ENCODE measurements at places on chromosomes 16 and 17. TPM values are rescaled to one million over a fixed set of nuclear protein-coding genes. Genes with fewer than 3 reads are reported as not detected.

GRCh38 chr16:70697594-70698170 is 11.8 kb upstream of the MTSS2 start:
- no peak for DNase-seq

DNA sequence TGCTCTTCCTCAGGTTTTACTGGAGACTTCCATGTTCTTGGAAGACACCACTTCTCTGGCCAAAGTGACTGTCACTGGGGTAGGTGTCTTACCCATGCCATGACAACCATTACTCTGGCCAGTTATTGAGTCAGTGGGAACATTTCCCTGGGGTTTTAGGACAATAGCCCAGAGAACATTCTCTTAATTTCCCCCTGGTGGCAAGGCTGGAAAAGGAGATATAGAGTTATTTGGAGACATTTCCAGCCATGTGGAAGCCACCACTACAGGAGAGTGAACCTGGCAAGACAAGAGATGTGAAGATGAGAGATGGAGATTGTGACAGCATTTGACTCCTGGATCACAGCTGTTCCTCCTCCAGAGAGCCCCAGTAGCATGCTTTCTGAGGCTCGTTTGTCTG is 106.2 kb downstream of the CDK5R1 start:
- DNase-seq = no peak

DNA sequence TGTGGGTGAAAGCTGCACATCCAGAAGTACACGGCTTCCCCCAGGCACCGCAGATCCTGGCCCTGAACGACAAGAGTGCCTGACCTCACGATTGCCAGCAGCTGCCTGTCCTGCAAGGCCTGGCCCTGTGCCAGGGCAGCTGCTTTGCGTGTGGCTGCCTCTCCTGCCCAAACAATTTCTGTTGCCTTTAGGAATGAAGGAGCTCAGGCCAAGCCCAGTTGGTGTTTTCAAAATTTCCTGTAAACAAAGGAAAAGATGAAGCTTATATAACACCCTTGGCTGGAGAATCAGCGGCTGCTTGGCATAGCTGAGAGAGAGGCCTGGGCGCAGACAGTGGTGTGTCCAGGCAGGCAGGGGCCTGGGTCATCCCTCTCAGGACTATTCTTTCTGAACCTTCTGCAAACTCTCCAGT is 11.7 kb upstream of the SLC47A2 start:
- no peak for DNase-seq

Gene TP53TG3C
- not detected for total RNA-seq

DNA sequence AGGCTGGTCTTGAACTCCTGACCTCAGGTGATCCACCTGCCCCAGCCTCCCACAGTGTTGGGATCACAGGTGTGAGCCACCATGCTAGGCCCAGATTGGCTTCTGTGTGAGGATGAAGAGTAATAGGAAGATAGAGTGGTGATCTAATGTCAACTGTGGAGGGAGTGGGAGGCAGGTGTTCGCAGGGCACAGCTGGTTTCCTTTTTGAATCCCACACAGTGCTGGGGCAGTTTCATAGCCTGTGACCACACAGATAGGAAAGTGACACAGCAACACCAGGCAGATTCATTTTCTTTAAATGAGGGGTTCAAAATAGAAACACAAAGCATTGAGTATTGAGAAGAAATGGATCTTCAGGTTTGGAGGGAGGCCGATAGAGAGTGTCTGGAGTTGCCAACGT is 540.3 kb downstream of the WWOX start:
- DNase-seq = no peak

Gene CRYBA1
- not detected for total RNA-seq

- DNase-seq = no peak
These were observed 10.6 kb upstream of the NUP85 start for GRCh38 chr17:75194879-75195278.

Gene NOG
- total RNA-seq = 0.25 TPM

DNA sequence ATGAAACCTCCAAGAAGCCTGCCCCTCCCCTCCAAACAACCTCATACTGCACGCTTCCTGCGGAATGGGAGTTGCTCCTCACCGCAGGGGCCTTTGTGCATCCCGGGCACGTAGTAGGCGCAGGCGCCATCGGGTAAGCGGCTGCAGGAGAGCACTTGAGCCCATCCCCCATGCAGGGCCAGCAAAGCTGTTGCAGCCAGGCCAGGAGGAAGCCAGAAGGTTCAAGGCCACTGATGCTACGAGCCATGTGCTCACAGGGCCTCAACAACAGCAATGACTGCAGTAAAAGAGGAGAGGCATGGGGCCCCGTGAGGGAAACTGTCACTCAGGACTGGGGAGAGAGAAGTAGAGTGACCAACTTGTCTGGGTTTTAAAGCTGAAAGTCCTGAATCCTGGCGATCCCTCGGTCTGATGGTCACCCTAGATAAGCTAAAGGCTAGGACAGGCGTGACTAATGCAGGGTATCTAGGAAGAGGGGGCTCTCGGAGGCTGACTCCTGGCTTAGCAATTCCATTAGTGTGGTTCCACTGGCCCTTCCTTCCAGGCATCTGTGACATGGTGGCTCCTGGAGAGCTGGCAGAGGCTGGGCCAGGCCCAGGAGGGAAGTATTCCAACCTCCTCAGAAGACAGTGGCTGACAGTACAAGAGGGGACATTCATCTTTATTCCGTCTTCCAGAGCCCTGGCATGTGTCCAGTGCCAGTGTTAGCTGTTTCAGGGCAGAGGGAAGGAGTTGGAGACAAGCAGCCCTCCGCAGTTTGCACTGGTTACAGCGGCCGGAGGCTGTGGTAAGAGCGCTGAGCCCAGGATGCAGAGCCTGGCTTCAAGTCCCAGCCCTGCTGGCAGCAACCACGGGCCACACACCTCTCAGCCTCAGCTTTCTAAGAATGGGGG is 20.8 kb downstream of the GOSR2 start:
- no peak for DNase-seq
